ENCODE measurements at places on chromosomes 16 and 17.

DNA sequence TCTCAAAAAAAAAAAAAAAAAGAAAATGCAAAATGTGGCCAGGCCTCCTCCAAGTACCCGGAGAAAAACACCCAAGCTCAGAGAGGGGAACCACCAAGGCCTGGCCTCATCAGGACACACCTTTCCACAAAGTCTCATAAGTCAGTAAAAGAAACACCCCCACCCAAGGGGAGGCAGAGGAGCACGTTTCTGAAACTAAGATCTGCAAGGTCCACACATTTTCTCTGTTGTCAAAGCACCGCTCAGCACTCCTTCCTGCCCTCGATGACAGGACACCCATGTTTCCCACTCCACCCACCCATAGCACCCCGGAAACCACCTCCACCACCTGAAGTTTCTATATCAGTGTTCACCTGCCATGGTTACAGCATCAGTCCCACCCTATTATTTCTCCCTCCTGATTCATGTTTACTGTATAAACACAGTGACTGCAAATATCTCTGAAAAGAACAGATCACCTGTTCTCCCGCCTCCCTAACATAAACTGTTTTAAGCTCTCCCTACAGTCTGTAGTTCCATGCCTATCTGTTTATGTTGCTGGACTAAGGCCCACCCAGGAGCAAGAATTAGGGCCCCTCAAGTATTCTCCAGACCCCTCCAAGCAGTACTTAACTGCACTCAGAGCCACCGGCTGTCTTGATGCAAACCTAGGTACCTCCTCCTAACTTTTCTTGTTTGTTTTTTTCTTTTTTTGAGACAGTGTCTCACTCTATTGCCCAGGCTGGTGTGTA, 2.0 kb downstream of the CORO7 start:
- no peak for DNase-seq

GRCh38 chr17:38579934-38580333, 25.8 kb downstream of the SRCIN1 start:
- DNase-seq: peak; percentile 94

- DNase-seq: no peak
Measured at GRCh38 chr16:49833085-49833484, 22.8 kb downstream of the ZNF423 start.

GRCh38 chr17:61337290-61337689, 62.4 kb upstream of the TBX2 start:
- DNase-seq: no peak

DNA sequence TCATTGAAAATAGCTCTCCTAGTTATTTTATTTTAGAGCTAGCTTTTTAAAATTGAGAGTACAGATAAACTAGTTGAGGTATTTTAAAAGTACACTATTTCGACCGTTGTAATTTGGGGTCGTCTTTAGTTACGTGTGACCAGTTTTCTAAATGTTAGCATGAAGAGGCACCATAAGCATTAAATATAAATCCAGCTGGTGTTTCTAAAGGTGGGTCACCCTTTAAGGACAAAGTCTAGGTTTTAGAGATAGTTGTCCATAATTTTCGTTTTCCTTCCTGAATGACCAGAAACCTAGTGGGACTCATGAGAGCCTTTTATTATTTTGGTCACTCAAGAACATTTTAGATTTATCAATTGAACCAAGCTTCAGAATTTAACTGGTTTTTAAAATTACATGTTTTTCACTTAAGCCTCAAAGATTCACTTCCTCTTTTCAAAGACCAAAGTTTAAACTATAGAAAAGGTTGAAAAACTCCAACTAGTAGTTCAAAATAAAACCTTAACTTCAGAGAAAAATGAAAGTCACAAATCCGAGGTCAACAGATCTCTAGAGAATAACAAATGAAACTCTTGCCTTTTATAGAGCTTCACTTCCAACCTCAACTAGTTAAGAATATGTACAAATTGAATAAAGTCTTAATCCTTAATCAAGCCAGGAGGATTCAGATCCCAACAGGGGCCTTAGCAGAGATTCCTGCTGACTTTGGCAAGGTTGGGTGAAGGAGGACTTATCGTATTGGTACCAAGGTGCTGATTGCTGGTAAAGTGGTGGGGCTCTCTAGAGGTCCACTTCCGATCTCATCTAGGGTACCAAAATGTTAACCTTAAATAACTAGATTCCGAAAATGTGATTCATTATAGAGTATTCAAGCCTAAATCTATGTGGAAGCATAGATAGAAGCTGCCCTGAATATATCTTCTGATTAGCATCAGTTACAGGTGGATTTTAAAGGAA, 32.5 kb downstream of the PHKB start:
- DNase-seq: no peak

DNA sequence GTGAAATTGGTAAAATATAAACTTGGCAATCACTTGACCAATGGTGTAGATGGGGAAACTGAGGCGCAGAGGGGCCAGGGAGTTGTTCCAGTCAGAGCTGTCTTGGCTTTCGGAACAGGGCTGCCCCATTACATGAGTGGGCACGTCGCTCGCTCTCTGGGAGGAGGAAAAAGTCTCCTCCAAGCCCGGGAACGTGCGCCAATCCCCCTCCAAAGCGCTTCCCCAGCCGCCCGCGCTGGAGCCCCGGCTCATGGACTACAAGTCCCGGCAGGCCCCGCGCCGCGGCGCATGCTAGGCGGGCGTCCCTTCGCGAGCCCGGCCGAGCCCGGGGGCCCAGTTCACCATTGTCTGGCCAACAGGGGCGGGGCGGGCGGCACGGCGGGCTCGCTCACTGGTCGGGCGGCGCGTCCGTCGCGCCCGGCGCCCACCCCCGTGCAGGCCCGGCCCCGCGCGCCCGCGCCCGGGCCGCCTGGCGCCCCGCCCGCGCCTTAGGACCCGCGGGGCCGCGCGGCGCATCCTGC, at the start of gene LLGL1:
TSS of gene LLGL1 (plus strand) at position 515 of the 521 bp plus-strand sequence. CDS start 48 bp downstream, outside the sequence.
- peak; percentile 100 for DNase-seq

DNA sequence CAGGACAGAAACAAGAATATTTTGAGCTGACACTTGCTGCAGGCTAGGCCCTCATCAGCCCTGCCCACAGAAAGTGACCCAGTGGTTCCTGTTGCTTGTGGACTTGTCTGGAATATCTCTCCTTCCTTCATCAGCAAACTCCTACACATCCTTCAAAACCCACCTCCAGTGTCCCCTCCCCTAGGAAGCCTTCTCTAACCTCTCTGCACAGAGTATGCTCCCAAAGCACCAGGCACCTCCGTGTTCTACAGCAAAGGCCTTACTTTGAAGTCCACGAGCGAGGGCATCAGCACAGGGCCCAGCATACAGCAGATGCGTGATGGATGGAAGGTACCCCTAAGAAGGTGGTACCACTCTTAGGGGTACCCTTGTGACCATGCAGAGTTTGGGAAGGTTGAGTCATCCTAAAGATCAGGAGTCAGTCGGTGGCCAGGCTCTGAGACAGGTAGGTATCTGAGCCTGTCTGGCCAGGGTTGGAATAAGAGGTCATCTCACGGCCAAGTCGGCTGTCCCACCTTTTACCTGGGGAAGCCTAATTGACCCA, 2.0 kb downstream of the CCDC102A start:
- no peak for DNase-seq

GRCh38 chr16:22184615-22184968, 21.5 kb upstream of the EEF2K start:
- no peak for DNase-seq

DNA sequence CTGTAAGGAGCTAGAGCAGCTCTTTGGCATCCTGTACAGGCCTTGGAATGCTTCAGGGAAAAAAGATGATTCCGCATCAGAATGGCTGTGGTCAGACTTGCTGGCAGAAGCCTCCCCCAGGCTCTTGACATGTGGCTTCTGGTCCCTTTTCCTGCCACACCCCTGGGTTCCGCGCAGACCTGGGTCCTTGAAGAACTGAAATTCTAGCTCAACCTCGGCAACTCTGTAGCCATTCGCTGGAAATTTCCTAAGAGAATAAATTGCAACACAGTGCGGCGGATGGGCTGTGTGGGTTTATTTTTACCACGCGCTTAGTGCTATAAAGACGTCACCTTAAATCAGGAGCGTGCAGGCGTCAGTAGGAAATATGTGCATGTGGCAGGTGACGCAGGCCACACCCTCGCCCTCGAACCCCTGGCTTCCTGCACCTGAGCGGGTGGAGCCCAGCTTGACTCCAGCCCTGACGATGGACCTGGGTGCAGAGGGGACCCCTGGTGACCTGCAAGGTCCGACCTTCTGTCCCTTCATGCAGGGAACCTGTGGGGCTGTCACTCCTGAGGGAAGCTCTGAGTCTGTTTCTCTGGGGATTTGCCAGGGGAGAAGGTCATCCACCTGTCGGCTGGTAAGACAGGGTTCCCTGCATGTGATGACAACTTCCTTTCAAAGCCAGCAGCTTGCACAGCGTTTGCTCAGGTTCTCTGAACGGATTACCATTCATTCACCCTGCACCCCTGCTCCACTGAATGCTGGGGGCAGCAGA, 46.3 kb downstream of the METRNL start:
- no peak for DNase-seq

- DNase-seq: no peak
Measured at GRCh38 chr16:7335991-7336634, 3.5 kb downstream of the RBFOX1 start.

DNA sequence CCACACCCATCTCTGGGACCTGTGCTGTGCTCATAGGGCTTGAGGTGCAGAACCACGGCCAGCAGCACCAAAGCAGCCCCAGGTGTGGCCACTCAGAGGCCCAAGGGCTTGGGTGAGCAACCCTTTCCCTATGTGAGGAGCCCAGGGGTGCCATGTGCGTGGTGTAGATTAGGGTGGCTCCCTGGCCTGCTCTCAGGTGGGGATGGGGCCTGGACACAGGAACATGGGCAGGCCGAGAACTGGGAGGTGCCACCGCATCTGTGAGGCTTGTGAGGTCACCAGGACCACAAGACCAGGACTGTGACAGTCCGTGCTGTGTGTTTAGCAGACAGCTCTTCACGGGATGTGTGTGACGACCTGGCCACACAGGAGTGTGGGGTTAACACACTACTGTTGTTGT, 103.5 kb upstream of the ZNF750 start:
- no peak for DNase-seq

- DNase-seq: no peak
Measured at GRCh38 chr17:66364508-66364907, 62.1 kb downstream of the PRKCA start.

DNA sequence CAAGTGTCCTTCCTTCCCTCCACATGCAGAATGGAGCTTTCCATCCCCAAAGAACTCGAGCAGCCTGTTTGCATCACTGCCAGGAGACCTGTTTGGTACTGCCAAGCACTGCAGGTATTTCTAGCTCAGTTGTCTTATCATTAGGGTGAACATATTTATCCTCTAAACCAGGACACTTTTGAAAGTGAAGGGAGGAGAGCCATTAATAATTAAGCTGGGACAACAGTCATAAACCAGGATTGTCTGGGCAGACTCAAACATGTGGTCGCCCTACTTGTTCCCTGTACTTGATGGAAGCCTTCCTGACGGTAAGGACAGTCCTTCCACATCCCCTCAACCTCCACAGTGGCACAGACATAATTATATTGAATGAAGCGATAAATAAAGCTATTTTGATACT, 67.4 kb downstream of the PRKCA start:
- DNase-seq: no peak

DNA sequence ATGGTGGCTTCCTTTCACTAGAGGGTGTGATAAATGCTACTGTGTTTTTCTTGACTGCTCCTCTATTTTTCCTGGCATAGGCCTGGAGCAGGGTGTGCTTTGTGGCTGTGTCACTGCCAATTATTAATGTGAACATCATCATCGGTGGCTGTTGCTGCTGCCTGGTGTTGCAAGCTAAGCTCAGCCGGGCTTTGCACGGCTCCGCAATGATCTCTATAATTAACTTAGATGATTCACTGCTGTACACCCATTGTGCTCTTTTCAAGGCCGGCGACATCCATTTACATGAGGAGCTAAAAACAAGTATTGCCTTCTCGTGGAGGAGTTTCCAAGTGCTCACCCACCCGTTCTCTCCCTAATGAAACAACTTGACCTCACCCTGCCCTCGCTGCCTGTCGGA, 160.1 kb upstream of the IRX3 start:
- DNase-seq: no peak

DNA sequence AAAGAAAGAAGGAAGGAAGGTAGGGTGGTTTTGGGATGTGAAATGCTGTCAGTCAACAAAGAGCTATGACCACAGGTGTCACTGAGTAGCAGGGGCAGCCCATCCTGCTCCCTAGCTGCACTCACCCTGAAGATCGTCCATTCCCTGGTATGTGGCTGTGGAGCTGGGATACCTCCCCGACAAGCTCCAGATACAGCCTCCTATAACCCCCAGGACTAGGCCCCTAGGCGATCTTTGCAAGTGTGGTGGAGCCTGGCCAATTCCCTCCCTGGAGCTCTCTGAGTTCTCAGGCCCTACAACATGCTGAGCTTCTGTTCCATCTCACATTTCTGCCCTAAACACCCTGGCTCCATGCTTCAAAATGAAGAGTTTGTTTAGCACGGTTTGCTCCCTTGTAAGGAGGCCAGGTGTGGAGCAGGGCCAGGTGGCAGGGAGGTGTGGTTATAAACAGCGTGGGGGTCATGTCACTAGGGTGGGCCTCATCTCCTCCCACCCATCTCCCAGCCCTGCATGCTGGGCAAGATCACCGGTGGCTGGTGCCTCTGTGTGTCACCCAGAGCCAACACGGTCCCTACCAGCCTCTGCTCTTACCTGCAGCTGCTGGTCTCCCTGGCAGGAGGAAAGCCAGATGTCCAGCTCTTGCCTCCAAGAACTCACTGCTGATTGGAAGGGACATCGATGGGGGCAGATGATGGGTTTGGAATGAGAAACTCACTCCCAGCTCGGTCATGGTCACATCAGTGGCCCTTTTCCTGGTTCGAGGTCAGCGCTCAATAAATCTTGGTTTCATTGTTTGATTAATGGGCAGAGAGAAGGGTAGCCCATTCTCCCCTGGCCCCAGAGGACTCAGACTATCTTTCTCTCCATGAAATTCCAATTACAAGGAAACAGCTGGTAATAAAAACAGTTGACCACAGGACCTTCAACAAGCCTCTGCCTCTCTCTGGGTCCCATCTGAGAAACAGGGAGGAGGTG, 511.0 kb upstream of the CDH5 start:
- DNase-seq: no peak

GRCh38 chr16:70736465-70737376, 50.9 kb upstream of the MTSS2 start:
- DNase-seq: no peak

GRCh38 chr17:63552211-63552610, 1.9 kb downstream of the DCAF7 start:
- DNase-seq: no peak

GRCh38 chr16:16106466-16106865, 116.8 kb downstream of the ABCC6 start:
- no peak for DNase-seq

DNA sequence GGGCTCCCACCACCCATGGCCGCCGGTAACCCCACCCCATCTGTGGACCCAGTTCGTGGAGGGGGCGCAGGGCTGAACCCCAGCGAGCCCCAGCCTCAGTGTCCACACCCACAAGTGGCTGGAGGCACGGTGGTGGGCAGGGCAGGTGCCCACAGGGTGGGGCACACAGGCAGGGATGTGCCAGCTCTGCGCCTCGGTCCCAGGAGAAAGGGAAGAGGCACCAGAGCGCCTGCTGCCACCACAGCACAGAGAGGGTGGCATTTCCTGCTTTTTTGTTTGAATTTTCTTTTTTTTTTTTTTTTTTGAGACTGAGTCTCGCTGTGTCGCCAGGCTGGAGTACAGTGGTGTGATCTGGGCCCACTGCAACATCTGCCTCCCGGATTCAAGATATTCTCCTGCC, 19.0 kb downstream of the ZFPM1 start:
- no peak for DNase-seq

- DNase-seq: no peak
Measured at GRCh38 chr17:44969144-44969780, 1.2 kb upstream of the C1QL1 start.

Data from HTR-8/SVneo (cell line).